ENCODE measurements at places on chromosomes 5 and 9.

- no peak for DNase-seq
Observed at GRCh38 chr9:133126697-133127339, 5.8 kb upstream of the RALGDS start.

- no peak for DNase-seq
Observed at GRCh38 chr5:8766448-8766847, 779.4 kb downstream of the SEMA5A start.

- DNase-seq, result no peak
Observed at GRCh38 chr9:15873573-15874177, 320.8 kb downstream of the CCDC171 start.

DNA sequence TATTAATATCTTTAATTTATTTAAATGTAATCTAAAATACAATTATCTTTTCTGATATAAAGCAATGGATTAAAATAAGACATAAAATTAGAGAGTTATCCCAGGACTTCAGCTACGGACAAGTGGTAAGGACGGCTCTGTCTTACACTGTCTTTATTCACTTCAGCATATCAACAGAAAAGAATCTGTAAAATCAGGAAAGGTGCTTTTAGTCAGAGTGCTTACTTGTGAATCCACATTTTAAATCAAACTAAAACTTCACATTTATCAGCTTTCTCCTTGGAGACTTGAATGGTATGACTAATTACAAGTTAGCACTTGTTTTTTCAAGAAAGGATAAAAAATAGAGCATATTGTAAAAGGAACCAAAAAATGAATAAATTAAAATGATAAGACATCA, 39.3 kb downstream of the ST8SIA4 start:
- no peak for DNase-seq

- no peak for DNase-seq
Observed at GRCh38 chr9:78000221-78000620, 31.4 kb downstream of the GNAQ start.

- DNase-seq, result no peak
Observed at GRCh38 chr5:145449794-145450193, 385.3 kb downstream of the PRELID2 start.

- no peak for DNase-seq
Observed at GRCh38 chr5:37412515-37412914, 33.4 kb downstream of the WDR70 start.

Data from stimulated activated CD8-positive, alpha-beta memory T cell treated with anti-CD3 and anti-CD28 coated beads, Interleukin-4, amount 100 ng/mL, for 1 hour (primary cell).